ENCODE measurements at places on chromosomes 13 and 19. TPM values are rescaled to one million over a fixed set of nuclear protein-coding genes. Genes with fewer than 3 reads are reported as not detected.

DNA sequence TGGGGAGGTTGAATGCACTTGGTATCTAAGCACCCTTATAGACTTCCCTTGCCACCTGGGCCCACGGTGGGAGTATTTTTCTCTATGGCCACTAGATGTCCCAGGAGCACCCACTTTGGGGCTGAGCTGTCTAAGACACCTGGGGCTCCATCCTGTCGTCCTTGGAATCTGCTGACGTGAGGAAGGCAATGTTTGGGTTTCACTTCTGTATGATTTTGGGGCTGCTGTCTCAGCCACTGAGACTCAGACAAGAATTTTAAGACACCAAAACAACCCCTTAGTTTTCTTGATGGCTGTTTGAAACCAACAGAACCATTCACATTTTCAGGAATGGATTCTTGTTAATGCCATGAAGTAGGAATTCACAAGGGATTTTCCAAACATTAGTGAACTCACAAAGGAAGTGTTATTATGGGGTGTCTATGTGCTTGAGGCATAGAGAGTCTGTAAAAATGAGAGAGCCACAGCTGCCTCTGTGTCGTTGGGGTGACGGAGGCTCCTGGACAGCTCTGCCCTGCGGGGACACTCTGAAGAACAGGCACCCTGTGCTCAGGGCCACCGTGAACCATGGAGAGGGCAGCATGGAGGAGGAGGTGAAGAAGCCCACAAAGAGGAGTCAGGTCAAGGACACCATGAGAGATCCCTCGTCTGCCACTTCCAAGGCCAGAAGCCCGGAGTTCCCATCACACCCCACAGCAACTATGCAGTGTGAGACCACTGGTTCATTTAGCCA lies 106.8 kb upstream of the SPATA13 start:
- DNase-seq, result peak; percentile 67

Gene RGS9BP
- 0.32 TPM for total RNA-seq

Gene ZNF99
- not detected for total RNA-seq

Gene ZFP82
- total RNA-seq, result 3.5 TPM

Gene VSTM1
- total RNA-seq, result not detected

GRCh38 chr19:4556597-4557127 lies 2.8 kb downstream of the SEMA6B start:
- peak; percentile 49 for DNase-seq

Gene TMEM221
- not detected for total RNA-seq

DNA sequence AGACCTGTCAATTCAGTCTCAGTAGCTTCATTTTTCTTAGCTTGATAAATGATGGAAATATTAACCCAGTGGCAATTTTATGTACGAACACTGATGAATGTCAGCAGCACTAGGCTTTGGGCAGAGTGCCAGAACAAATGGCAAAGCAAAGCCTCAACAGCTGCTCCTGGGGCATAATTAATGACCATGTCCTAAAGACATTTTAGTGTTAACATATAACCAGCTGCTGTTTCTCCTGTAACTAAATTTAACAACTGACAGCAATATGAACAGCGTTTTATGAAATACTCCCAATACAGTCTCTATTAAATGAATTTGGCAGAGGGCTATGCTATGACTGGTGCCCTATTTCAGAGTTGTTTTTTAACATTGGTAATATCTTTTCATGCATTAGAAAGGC lies 47.1 kb downstream of the ZNF568 start:
- no peak for DNase-seq
